ENCODE measurements at places on chromosomes 11 and 22.

- no peak for DNase-seq
These were observed 242.9 kb downstream of the NELL1 start for GRCh38 chr11:20912065-20912821.

DNA sequence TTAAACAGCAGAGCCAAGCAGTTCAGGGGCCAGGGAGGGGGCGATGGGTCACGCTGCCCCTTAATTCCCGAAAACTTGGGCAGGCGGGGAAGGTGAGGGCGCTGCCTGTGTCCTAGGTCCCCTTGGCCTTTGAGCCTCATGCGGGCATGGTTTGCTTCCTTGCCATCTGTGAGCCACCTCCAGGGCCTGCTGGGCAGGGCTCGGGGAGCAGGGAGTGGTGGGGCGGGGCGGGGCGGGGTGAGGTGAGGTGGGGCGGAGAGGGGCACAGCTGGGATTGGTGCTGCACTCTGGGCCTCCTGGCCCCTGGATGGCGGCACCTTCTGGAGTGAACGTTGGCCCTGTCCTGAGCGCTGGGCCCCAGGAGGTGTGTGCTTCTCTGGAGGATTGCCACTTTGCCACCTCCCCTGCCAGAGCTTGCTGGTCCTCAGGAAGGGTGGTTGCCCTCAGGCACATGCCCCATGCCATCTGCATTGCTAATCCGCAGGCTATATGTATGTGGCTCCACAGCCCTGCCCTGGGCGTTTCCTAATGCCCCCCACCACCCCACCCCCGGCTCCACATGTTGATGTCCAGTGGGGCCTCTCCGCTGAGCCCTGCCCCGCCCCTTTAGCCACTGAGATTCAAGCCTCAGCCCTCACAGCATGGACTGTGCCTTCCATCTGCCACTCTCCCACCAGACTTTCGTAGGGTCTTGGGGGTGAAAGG is 352.5 kb downstream of the TBC1D22A start:
- no peak for DNase-seq

GRCh38 chr11:121794671-121795141 is 321.3 kb downstream of the BLID start:
- DNase-seq = no peak

GRCh38 chr22:44920183-44920582 is 89.6 kb downstream of the PHF21B start:
- DNase-seq = no peak

GRCh38 chr11:36012455-36012854 is 68.6 kb downstream of the LDLRAD3 start:
- DNase-seq = no peak

GRCh38 chr11:92837595-92837994 is 131.9 kb upstream of the MTNR1B start:
- DNase-seq = no peak

DNA sequence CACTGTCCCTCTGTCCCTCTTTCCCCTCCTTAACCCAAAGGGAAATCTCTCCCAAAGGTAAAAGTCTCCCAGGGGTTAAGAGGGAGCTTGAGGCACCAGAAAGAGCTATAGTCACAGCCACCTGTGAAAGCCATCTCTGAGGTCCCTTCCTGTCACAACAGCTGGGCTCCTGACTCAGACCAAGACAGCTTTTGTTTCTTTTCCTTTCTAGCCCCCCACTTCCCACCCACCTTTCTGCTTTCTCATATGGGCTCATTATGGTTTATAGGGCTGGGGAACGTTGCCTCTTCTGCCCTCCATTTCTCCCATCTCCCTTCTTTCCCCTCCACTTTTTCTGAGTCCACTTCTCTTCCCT is 19.1 kb downstream of the MIF start:
- no peak for DNase-seq

DNA sequence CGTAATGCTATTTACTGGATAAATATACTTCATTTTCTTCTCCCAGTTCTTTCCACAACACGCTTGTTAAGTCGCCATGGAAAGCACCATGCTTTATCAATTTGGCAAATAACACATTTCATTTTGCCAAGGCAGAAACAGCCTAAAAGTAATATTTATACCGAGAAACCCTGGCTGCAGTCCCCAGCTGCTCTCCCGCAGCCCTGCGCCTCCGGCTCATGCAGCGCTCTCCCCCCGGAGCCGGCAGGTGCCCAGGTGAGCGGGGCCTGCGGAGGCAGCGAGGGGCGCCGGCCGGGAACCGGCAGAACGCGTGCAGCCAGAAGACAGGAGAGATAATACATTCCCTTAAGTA is 681 bp upstream of the ARHGEF12 start:
- DNase-seq = no peak

Measured in cortex of kidney (tissue), 1 donor.